ENCODE measurements at places on chromosomes 3 and 15.

DNA sequence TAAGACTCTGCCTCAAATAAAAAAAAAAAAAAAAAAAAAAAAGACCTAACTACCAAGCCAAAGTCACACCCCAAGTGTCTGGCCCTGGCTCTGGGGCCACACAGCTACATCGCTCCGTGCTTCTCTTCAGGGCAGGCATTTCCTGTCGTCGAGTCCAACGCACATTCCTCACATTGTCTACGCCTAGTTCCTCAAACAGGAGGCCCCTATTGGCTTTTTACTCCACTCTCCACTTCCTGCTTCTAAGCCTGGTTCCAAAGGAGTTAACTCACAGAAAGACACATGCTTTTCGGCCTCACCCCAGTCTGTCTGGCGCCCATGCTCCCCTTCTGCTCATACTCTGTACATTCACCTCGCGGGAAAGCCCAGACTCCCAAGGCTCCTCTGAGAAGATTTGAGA is 28.8 kb downstream of the KNG1 start:
- no peak overlapping the region for H3K4me3 ChIP-seq
- DNase-seq, result peak; percentile 64

DNA sequence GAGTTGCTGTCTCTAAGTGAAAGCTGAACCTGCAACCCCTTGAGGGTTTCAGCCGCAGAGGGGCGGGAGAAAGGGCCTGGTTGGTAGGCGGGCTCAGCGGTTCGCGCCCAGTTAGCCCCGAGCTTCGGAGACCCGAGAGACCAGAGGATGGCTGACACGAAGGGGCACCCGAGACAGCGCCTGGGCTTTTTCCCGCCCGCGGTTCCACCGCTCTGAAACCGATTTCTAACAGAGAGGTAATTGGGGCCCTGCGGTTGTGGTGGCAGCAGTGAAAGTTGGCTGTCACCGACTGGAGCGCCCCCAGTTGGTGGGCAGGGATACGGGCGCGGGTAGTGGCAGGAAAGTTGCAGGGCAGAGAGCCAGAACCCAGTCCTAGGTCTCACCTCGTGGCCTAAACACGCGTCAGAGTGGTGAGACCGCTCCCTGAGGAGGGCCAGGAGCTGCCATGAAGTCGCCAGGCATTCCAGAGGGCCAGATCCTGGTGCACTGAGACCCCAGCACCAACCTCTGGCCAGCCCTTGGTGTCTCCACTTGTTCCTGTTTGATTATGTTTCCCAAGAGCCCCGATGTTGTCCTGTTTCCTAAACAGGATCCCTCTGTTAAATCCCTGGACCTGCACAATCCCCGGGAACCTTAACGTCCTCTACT is 625 bp upstream of the ELL3 start:
- peak overlapping the region; percentile 70 for H3K27ac ChIP-seq
- DNase-seq, result peak; percentile 76
- peak overlapping the region; percentile 16 for H3K4me3 ChIP-seq
- H3K27me3 ChIP-seq, result no peaks in the 10 kb centered on the region
- H3K4me1 ChIP-seq, result no peaks in the 10 kb centered on the region
- peaks cover 10% of the 10 kb centered on the region for H3K36me3 ChIP-seq

DNA sequence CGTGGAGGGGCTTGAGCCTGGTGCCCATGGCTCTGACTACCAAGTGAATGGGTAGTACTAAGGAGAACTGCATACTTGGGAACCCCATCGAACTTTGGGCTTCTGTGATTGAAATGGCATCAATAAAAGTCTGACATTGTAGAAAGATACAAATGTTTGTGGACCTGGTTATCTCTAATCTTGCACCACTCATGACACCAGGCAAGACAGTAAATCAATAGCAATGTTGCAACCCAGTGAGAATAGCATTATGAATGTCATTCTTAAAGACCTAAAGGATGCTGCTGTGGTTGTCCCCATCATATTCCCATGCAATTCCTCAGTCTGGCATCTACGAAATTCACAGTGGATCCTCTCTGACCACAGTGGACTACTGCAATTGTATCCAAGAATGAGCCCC is 233.6 kb upstream of the LYSMD4 start:
- DNase-seq, result no peak
- no peak overlapping the region for H3K27ac ChIP-seq
- H3K4me3 ChIP-seq, result no peak overlapping the region
- no peaks in the 10 kb centered on the region for H3K27me3 ChIP-seq

DNA sequence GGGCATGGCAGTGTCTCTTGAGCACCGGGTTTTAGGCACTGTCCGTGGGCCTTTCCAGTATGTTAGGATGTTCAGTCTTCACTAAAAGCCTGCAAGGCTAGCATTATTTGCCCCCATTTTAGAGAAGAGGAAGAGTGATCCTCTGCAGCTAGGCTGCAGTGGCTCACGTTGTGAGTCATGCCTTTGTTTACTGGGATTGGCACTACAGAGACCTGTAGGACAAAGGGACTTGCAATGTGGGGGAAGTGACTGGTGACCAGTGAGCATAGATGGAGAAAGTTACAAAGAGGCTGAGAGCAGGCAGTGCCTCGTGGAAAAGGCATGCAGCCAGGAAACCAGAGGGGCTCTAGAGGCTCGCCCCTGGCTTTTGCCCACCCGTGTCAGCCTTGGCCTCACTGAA is 26.8 kb upstream of the CPNE9 start:
- H3K27ac ChIP-seq, result no peak overlapping the region
- H3K4me1 ChIP-seq, result no peaks in the 10 kb centered on the region
- H3K27me3 ChIP-seq, result no peaks in the 10 kb centered on the region
- DNase-seq, result no peak

GRCh38 chr3:186247821-186248814 is 113.9 kb downstream of the DGKG start:
- no peaks in the 10 kb centered on the region for H3K4me1 ChIP-seq
- no peak for DNase-seq
- no peaks in the 10 kb centered on the region for H3K36me3 ChIP-seq

DNA sequence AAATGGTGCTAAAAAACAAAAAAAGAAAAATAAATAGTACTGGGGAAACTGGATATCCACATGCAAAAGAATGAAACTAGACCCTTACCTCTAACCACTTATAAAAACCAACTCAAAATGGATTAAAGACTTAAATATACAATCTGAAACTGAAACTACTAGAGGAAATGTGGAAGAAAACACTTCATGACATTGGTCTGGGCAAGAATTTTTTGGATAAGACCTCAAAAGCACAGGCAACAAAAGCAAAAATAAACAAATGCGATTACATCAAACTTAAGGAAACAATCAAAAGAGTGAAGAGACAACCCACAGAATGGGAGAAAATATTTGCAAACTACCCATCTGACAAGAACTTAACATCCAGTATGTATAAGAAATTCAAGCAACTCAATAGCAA is 6.4 kb downstream of the IFT57 start:
- DNase-seq, result no peak
- H3K36me3 ChIP-seq, result peaks cover 24% of the 10 kb centered on the region
- no peak overlapping the region for H3K27ac ChIP-seq
- no peaks in the 10 kb centered on the region for H3K27me3 ChIP-seq
- H3K4me1 ChIP-seq, result peaks cover 4% of the 10 kb centered on the region
- H3K4me3 ChIP-seq, result no peak overlapping the region

- peak overlapping the region; percentile 63 for H3K27ac ChIP-seq
- peak; percentile 98 for DNase-seq
- H3K4me3 ChIP-seq, result no peak overlapping the region
- H3K4me1 ChIP-seq, result peaks cover 5% of the 10 kb centered on the region
- H3K27me3 ChIP-seq, result no peaks in the 10 kb centered on the region
- no peaks in the 10 kb centered on the region for H3K36me3 ChIP-seq
Observed at GRCh38 chr3:10015461-10015904, 10.8 kb upstream of the FANCD2 start.

- no peak overlapping the region for H3K27ac ChIP-seq
- H3K4me3 ChIP-seq, result no peak overlapping the region
- no peaks in the 10 kb centered on the region for H3K27me3 ChIP-seq
- H3K4me1 ChIP-seq, result no peaks in the 10 kb centered on the region
- H3K36me3 ChIP-seq, result no peaks in the 10 kb centered on the region
Observed at GRCh38 chr3:31025541-31025940, 131.1 kb upstream of the GADL1 start.

DNA sequence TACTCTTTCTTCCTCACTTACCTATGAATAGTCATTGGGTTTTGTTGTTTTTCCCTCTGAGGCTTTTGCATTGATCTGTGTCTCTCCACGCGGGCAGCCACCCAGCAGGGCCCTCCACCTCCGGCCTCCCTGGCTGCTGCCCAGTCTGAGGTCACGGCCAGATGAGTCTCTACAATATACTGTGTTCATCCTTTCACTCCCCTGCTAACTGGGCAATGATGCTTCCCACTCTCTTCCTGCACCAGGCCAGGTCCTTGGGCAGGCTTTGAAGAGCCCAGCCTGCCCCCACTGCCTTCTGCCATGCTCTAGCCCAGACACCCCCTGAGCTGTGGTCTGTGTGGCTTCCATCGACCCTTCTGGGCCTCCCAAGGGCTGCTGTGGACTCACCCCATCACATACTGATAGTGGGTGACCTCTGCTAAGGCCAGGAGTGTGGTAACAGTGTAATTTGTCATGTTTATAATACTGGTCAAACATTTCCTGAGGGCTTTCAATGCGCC is 18.0 kb downstream of the PDIA5 start:
- no peak for DNase-seq
- no peak overlapping the region for H3K4me3 ChIP-seq
- no peaks in the 10 kb centered on the region for H3K36me3 ChIP-seq
- H3K27ac ChIP-seq, result no peak overlapping the region

GRCh38 chr3:78277220-78277619 is 1237.3 kb downstream of the ROBO2 start:
- no peak overlapping the region for H3K27ac ChIP-seq
- H3K4me1 ChIP-seq, result no peaks in the 10 kb centered on the region
- DNase-seq, result no peak
- no peaks in the 10 kb centered on the region for H3K36me3 ChIP-seq
- no peak overlapping the region for H3K4me3 ChIP-seq

GRCh38 chr3:129796146-129796545 is 97.4 kb downstream of the TMCC1 start:
- H3K36me3 ChIP-seq, result no peaks in the 10 kb centered on the region
- no peak for DNase-seq
- no peak overlapping the region for H3K4me3 ChIP-seq

DNA sequence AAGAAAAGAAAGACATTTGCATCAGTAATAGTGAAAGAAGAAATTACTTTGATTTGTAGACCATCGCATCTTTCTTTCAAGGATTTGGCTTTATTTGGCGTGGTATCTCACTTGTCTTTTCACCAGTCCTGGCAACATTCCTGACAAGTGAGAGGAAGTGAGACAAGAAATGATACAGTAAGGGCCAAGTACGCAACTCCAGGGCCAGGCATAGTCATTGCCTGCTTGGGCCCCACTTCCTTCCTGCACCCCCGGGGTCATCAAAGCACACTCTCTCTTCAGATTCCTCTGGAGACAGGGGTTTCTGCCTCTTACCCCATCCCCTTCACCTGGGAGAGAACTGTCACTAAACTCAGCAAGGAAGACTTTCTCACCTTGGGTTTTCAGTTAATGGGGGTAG is 55.1 kb downstream of the CD47 start:
- H3K27ac ChIP-seq, result no peak overlapping the region
- no peaks in the 10 kb centered on the region for H3K36me3 ChIP-seq
- H3K4me3 ChIP-seq, result no peak overlapping the region
- no peaks in the 10 kb centered on the region for H3K27me3 ChIP-seq
- peaks cover 10% of the 10 kb centered on the region for H3K4me1 ChIP-seq

GRCh38 chr15:86505951-86506350 is 426.3 kb downstream of the AGBL1 start:
- no peak overlapping the region for H3K4me3 ChIP-seq
- no peak overlapping the region for H3K27ac ChIP-seq
- H3K4me1 ChIP-seq, result no peaks in the 10 kb centered on the region

DNA sequence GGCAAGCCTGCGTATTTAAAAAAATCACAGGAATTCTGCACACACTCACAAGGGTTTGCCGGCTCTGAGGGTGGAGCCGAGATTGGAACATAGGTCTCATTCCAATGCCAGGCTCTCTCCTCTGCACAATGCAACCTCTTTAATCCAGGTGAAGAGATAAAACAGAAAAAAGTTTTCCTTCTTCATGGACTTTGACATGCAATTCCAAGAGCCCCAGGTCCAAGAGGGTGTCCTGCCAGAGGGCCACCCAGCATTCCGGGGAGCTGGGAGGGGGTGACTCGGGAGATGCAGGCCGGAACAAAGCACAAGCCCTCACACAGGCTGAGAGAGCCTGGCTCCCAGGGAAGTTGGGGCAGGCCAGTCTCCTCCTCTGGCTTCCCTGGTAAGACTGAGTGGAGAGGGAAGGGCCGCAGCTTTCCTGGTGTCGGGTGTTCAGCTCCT is 6.7 kb upstream of the SLC12A8 start:
- no peak for DNase-seq
- H3K36me3 ChIP-seq, result no peaks in the 10 kb centered on the region
- H3K27me3 ChIP-seq, result peaks cover 2% of the 10 kb centered on the region
- no peak overlapping the region for H3K4me3 ChIP-seq

DNA sequence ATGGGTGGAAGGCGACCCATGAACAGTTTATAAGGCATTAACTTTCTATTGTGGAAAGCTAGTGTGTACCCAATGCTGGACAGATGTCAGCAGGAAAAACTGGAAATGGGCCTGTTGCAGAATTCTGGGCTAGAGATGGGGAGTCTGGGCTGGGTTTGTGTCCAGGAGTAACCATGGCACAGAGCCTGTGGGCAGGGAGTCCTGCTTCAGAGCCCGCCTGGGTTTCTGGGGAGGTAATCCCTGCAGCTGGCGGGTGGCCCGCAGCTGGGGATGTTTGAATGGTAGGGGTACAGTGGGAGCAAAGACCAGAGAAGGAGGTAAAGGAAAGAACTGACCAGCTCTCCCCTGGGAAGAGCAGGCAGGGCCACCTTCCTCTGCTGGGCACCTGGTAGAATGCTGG is 25.7 kb downstream of the ACAA1 start:
- no peaks in the 10 kb centered on the region for H3K36me3 ChIP-seq
- H3K27me3 ChIP-seq, result no peaks in the 10 kb centered on the region
- no peak for DNase-seq
- H3K4me3 ChIP-seq, result no peak overlapping the region

DNA sequence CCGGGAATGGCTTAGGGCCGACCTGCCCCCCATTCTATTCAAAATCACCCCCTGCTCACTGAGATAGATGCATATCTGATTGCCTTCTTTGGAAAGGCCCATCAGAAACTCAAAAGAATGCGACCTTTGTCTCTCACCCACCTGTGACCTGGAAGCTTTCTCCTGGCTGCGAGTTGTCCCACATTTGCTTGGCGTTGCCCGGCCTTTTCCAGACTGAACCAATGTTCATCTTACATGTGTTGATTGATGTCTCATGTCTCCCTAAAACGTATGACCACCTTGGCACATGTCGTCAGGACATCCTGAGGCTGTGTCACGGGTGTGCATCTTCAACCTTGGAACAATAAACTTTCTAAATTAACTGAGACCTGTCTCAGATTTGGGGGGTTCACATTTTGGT is 3.4 kb upstream of the MUC20 start:
- no peak overlapping the region for H3K27ac ChIP-seq
- DNase-seq, result no peak
- H3K4me3 ChIP-seq, result no peak overlapping the region
- H3K4me1 ChIP-seq, result no peaks in the 10 kb centered on the region
- no peaks in the 10 kb centered on the region for H3K27me3 ChIP-seq

Measured in lung (tissue), 17 donors.